ENCODE measurements at places on chromosomes 7 and 10. TPM values are rescaled to one million over a fixed set of nuclear protein-coding genes. Genes with fewer than 3 reads are reported as not detected.

DNA sequence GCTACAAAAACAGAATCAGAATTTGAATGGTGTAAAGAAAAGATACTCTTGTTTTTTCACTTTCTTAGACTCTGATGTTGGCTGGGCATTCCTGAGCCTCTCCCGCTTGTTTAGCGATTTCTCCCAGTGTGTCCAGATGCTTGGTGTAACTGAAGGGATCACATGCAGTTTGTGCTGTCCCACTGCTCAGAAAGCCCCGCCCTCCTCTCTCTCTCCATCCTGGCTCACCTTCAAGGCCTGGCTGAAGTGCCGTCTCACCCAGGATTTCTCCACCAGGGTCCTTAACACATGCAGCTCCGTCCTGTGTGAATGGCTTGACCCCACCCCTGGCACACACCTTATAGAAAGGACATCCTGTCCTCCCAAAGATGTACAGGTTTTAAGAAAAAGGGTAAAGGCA is 437.1 kb downstream of the LRMDA start:
- no peak for DNase-seq

DNA sequence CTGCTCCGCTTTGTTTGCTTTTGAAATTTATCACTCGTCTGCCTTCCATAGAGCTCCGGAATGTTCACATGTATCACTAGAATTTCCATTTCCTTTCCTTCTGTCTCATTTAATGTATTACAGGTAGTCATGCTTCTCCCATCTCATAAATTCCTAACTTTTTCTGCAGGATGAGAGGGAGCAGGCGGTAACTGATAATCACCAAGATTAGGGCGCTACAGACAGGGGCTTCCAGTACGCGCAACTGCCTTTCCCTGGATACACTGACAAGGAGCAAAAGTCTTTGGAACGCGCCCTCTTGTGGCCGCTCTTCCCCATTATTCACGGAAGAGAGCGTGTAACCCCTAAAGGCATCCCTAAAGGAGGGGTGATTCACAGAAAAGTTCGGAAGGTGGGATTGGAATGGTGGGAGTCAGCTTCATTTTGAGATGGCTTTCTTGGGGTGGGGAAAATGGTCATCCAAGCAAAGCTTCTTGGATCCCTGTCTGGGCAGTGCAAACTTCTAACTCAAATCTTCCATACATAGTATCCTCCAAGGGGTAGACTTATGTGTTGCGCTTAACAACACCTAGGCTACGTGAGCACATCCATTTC is 6.5 kb downstream of the INHBA start:
- DNase-seq, result peak; percentile 11

DNA sequence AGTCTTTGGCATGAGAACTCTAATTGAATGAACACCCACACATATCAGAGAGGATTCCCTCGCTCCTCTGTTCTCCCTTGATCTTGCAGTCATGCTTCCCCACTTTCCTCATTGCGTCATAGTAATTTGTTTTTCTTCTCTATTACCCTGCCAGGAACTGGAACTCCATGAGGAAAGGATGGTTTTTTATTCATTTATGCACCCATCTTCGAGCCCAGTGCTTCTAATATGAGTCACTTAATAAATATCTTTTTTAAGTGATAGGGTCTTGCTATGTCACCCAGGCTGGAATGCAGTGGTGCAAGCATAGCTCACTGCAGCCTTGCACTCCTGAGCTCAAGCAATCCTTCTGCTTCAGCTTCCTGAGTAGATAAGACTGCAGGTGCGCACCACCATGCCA is 83.5 kb downstream of the OTUD1 start:
- DNase-seq, result no peak

DNA sequence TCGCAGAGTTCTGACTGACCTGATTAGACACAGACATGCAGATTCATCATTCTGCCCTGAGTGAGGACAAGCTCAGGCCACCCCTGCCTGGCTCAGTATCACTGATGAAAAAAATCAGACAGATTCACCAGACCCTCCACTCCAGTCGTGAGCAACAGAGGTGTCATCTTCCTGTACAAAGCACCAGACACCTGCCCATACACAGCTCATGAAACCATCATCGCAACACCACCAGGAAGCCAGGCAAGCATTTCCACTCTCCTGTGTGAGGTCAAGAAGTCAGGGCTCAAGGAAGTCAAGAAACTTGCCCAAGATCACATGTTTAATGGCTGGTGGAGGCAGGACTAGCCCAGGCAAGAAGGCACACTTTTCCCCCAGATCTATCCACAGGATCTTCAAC is 163.0 kb downstream of the CALN1 start:
- no peak for DNase-seq

CALCR gene
- total RNA-seq, result not detected

DNA sequence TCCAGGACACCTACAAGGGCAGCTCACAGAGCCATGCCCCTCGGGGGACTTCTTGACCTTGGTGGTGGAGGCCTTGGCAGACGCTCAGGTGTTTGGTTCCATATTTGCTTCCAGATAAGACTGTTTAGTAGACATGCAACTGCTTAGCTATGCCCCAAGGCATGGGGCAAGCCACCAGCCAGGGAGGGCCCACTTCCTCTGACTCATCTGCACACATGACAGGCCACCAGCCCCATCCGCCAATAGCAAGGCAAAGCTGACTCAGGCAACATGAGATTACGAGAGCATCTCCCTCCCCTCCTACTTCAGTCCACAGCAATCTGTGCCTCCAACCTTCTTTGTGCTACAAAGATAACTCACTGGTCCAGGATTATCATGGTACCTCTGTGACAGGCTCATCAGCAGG is 54.9 kb downstream of the KCNMA1 start:
- no peak for DNase-seq

- no peak for DNase-seq
Measured at GRCh38 chr10:104546336-104546735, 94.8 kb upstream of the SORCS3 start.

GRCh38 chr10:44459671-44460070 is 74.8 kb upstream of the CXCL12 start:
- DNase-seq, result no peak

DNA sequence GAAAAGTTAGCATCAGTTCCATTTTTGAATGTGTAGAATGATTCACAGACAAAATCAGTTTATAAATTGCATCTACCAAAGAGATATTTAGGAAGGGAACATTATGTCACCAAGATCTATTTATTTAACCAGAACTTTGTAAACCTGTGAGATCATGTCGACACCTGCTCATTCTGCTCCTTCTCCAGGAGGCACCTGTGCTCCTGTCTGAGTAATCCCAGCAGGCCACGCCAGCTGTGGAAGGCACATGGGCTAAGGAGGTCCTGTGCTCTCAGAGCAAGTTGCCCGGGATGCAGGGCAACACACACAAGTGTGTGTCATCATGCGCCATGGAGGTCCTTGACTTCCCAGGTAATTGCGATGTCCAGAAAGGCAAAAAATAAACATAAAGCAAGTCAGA is 45.5 kb upstream of the ADARB2 start:
- DNase-seq, result no peak

GRCh38 chr7:39528849-39529248 is 37.4 kb upstream of the YAE1 start:
- DNase-seq, result no peak

- DNase-seq, result no peak
Measured at GRCh38 chr7:47293884-47294555, 287.9 kb downstream of the TNS3 start.

GRCh38 chr10:34954142-34954541 is 136.0 kb downstream of the CUL2 start:
- DNase-seq, result no peak

FGFBP3 gene
- total RNA-seq, result 2.4 TPM

GPR37 gene
- total RNA-seq, result not detected

GRCh38 chr10:91799612-91799975 is 1.4 kb downstream of the TNKS2 start:
- DNase-seq, result no peak

DNA sequence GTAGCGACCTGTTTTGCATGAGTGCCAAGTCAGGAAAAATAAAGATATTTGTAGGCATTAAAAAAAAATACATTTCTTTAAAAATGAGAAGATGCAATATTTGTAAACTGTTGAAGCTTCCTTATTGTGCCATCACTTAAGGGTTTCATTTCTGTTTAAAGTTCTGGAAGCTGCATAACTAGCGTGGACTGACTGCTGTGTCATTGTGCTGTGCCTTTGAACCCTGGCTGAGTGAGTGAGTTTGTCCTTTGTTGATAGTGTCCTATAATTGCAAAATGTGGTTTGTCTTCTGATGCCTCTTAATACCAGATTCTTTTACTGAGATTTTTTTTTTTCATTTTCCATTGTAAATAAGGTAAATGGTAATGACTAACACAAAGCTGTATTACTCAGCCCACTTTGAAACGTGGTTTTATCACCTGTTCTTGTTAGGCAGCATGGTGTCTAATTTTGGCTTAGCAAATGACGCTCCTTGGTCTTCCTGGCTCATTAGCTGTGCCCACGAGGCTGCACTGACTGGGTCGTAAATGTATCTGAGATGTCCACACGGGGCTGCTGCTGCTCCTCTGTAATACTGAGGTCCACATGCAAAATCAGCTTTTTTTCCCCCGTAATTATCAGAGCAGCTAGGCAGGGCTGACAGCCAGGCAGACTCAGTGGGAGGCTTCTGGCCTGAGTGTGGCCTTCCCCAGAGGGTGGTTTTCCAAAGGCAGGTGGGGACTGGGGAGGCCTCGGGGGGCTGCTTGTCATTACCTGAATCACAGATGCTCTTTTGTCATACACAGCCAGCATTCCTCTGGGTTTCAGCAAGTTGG is 14.8 kb downstream of the ZSCAN25 start:
- DNase-seq, result no peak

DNA sequence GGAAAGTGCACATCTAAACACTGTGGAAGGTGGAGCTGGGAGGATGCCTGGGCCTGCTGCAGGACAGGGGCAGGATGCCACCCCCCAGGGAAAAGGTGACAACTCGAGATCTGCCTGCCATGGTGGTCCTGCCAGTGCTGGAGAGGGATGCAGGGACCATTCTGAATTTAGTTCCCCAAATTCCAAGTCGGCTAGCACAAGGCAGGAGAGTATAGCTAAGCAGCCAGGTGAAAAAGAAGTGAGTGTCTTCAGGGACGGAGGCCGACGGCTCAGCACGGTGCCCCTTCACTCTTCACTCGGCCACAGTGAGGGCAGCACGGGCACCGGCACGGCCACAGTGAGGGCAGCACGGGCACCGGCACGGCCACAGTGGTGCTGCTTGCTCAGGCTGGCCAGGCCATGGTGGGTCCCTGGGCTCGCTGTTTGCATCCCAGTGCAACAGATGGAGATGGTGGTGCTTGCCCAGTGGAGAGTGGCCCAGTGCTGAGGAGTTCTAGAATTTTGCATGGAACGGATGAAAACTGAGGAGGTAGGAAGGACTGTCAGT is 161.3 kb upstream of the SHH start:
- no peak for DNase-seq

DNA sequence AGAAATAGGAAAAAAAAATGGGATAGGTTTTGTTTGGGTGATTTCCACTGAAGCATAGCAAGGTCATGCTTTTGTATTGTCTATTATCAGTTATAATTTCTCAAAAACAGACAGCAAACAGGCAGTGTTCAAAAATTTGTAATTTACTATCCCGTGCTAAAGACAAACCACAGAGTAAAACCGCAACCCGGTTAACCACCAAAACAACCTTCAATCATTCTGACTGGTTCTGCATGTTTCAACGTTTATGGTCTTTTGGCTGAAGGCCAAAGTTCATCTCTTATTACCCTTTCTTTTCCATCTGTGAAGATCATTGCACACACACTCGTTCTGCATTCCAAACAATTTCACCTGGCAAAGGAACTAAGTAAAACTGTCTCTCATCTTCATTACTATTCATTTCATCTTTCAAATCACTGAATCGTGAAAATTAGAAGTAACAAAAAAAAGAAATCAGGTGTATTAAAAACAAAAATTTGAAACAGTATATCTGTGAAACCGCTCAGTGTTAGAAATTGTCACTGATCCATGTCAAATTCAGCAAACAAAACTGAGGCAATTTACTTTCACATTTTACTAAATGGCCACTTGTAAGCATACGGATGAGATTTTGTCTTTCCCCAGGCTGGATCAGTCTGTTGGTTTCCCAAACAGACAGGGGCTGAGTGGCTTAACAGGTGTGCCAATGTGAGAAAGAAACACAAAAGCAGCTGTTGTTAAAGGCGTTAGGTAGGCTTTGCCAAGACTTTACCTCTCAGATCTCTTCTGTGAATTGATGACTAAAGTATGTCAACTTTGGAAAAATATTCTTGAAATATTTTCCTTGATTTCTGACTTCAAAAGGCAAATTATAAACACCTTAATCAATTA is 539.6 kb downstream of the CNTNAP2 start:
- no peak for DNase-seq

DNA sequence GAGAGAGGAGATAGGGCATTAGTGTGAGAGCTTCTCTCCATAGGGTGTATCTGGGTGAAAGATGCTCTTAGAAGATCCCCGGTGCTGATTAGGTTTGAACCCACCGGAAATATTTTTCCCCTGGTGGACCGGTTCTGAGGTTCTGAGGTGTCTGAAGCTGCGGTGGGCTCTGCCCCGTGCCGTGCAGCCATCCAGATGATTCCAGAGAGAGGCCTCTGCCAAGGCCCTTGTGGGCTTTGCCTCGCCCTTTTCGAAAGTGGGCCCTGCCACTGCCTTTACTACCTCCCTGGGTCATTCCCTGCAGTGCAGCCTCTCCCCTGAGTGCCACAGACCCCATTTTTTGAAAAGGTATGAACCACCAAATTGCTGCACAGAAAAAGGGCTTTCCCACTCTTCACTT is 2.8 kb downstream of the GIMAP8 start:
- DNase-seq, result no peak

TBX20 gene
- not detected for total RNA-seq

ANXA8 gene
- not detected for total RNA-seq

- no peak for DNase-seq
Measured at GRCh38 chr7:100675105-100675451, 1.5 kb downstream of the GNB2 start.

- no peak for DNase-seq
Measured at GRCh38 chr7:87926581-87927461, 7.2 kb upstream of the ADAM22 start.

DNA sequence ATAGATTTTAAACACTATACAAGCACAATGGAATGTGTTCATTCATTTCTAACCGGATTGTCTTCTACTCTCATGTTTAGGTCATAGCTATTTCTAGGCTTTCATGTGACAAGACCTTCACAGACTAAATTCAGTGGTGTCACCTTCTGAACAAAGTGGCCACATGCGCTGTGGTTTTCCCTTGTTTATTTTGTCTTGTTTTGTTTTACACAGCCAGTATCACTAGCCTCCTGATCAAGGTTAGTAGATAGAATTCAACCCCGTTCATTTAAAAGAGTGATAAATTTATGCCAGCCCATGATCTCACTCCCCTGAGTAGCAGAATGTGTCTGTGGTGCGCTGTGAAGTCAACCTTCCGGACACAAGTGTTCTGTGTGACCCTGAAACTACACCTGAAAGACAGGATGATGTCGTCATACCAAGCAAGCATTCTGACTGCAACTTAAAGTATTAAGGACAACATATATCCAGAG is 209.1 kb downstream of the CREB5 start:
- no peak for DNase-seq

- no peak for DNase-seq
Measured at GRCh38 chr10:115921795-115922194, 351.2 kb downstream of the GFRA1 start.

TPST1 gene
- 14.3 TPM for total RNA-seq

GRCh38 chr10:114519306-114519669 is 115.0 kb upstream of the AFAP1L2 start:
- DNase-seq, result no peak

GRCh38 chr10:451021-451471 is 238.4 kb downstream of the DIP2C start:
- no peak for DNase-seq

- DNase-seq, result no peak
Measured at GRCh38 chr7:3162289-3162688, 118.6 kb upstream of the CARD11 start.

CXCL12 gene
- not detected for total RNA-seq

CALD1 gene
- 0.14 TPM for total RNA-seq

Measured in natural killer cell (primary cell).